ENCODE measurements at places on chromosomes 3 and 15. TPM values are rescaled to one million over a fixed set of nuclear protein-coding genes. Genes with fewer than 3 reads are reported as not detected.

- H3K27me3 ChIP-seq, result no peaks in the 10 kb centered on the region
- no peak overlapping the region for H3K4me3 ChIP-seq
- DNase-seq, result no peak
- no peak overlapping the region for H3K27ac ChIP-seq
- H3K4me1 ChIP-seq, result no peaks in the 10 kb centered on the region
These were observed 35.9 kb downstream of the NR1I2 start for GRCh38 chr3:119817583-119818363.

DNA sequence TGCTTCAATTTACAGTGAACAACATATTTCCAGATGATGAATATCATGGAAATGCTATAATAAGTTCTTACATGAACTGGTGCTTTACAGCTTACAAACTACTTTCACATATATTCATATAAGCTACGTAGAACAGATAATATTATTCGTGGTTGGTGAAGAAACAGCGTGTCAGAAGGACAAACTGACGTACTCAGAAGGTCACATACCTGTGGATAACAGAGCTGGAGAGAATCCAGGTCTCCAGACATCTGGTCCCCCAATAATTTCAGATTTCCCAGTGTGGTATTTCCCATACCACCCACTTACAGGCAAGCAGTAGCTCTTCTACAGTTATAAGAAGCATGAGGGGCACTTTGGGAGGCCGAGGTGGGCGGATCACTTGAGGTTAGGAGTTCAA, 156.6 kb downstream of the PLD1 start:
- peaks cover 5% of the 10 kb centered on the region for H3K27me3 ChIP-seq
- no peaks in the 10 kb centered on the region for H3K36me3 ChIP-seq
- no peak overlapping the region for H3K27ac ChIP-seq

DNA sequence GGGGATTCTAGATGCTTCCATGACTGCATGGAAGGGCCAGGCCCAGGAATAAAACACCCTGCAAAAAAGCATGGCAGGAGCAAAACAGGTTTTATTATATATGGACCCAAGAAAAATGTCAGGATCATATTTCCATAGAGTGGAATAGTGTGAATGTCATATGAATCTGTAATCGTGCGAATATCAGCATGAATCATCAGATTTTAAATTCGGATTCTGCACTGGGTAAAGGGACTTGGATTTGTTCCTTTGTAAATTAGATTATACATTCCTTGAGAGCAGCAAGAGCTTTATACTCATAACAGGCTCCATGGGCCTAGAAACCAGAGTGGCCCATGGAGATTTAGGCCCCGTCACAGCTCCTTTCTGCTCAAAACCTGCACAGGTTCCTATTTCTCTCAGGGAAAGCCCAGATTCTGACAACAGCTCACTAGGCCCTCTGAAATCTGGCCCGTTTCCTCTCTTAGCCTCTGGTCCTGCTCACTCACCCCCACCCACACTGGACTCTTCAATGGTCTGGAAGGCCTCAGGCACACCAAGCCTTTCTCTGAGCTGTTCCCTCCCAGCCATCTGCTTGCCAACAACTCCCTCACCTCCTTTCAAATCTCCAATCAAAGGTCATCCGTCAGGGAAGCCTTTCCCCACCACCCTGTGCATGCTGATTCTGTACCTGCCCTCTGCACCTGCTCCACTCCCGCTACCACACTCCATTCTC, 76.0 kb downstream of the FEM1B start:
- H3K4me1 ChIP-seq, result peaks cover 22% of the 10 kb centered on the region
- no peak for DNase-seq
- H3K4me3 ChIP-seq, result no peak overlapping the region
- peaks cover 12% of the 10 kb centered on the region for H3K36me3 ChIP-seq
- H3K27ac ChIP-seq, result no peak overlapping the region
- no peaks in the 10 kb centered on the region for H3K27me3 ChIP-seq

- H3K4me1 ChIP-seq, result peaks cover 60% of the 10 kb centered on the region
- peak; percentile 52 for DNase-seq
- no peaks in the 10 kb centered on the region for H3K27me3 ChIP-seq
- H3K36me3 ChIP-seq, result peaks cover 4% of the 10 kb centered on the region
These were observed 229.0 kb downstream of the ITPR1 start for GRCh38 chr3:4722103-4722502.

- H3K27ac ChIP-seq, result no peak overlapping the region
- peaks cover 14% of the 10 kb centered on the region for H3K4me1 ChIP-seq
- no peaks in the 10 kb centered on the region for H3K36me3 ChIP-seq
- peak; percentile 79 for DNase-seq
- no peaks in the 10 kb centered on the region for H3K27me3 ChIP-seq
These were observed 12.1 kb upstream of the RTP2 start for GRCh38 chr3:187714404-187714979.

- no peak for DNase-seq
- no peak overlapping the region for H3K4me3 ChIP-seq
- no peak overlapping the region for H3K27ac ChIP-seq
- peaks cover 59% of the 10 kb centered on the region for H3K4me1 ChIP-seq
- peaks cover 13% of the 10 kb centered on the region for H3K36me3 ChIP-seq
These were observed 5.5 kb downstream of the TM2D3 start for GRCh38 chr15:101646672-101647071.

GRCh38 chr15:40136470-40137302, 24.2 kb upstream of the BUB1B start:
- H3K4me3 ChIP-seq, result no peak overlapping the region
- H3K4me1 ChIP-seq, result no peaks in the 10 kb centered on the region
- no peak overlapping the region for H3K27ac ChIP-seq
- H3K36me3 ChIP-seq, result no peaks in the 10 kb centered on the region
- H3K27me3 ChIP-seq, result no peaks in the 10 kb centered on the region

DNA sequence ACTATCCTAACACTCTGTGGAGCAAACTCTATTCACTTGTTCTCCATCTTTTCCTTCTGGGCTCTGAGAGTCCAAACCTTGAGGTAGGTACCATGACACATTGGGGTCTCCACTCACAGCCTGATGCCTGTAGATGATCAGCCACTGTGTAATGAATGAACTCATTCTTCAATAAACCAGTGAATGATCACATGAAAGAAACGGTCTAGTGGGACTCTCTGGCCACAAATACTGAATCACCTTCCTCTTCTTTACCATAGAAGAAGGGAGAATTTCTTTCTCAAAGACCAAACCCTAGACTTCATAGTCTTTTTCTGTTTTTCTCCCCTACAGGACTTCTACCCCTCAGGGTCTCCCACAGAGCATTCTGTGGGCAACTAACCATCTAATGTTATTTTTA, 20.5 kb upstream of the ABHD2 start:
- peaks cover 27% of the 10 kb centered on the region for H3K4me1 ChIP-seq
- DNase-seq, result peak; percentile 18
- peaks cover 17% of the 10 kb centered on the region for H3K36me3 ChIP-seq
- peaks cover 7% of the 10 kb centered on the region for H3K27me3 ChIP-seq
- H3K27ac ChIP-seq, result peak overlapping the region; percentile 84

DNA sequence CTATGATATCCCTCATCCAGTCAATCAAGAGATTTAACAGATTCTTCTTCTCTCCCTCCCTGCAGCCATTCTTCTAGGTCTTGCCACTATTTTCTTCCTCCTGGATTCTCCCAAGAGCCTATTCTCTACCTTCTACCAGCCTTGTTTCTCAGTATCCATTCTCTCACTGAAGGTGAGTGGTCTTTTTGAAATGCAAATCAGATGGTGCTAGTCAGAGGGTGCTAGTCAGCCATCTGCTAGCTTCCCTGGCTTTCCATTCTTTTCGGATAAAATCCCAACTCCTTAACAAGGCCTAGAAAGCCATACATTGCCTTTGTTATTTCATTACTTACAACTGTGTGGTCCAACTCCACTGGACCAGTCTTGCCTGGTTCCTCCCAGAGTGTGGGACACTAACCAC, 734.3 kb upstream of the CFAP20DC start:
- DNase-seq, result no peak
- peak overlapping the region; percentile 14 for H3K4me3 ChIP-seq
- H3K4me1 ChIP-seq, result peaks cover 32% of the 10 kb centered on the region
- H3K27ac ChIP-seq, result no peak overlapping the region

GRCh38 chr3:32366638-32367397, 24.8 kb upstream of the CMTM7 start:
- H3K36me3 ChIP-seq, result peaks cover 2% of the 10 kb centered on the region
- no peaks in the 10 kb centered on the region for H3K27me3 ChIP-seq

- H3K4me1 ChIP-seq, result peaks cover 9% of the 10 kb centered on the region
- no peaks in the 10 kb centered on the region for H3K36me3 ChIP-seq
- no peak overlapping the region for H3K4me3 ChIP-seq
- DNase-seq, result no peak
- no peak overlapping the region for H3K27ac ChIP-seq
- H3K27me3 ChIP-seq, result no peaks in the 10 kb centered on the region
These were observed 18.1 kb downstream of the FBN1 start for GRCh38 chr15:48627260-48627940.

GRCh38 chr15:38864827-38865581, 300.4 kb upstream of the RASGRP1 start:
- H3K4me3 ChIP-seq, result no peak overlapping the region
- H3K27me3 ChIP-seq, result peaks cover 14% of the 10 kb centered on the region
- H3K36me3 ChIP-seq, result no peaks in the 10 kb centered on the region
- DNase-seq, result no peak
- H3K27ac ChIP-seq, result no peak overlapping the region

DNA sequence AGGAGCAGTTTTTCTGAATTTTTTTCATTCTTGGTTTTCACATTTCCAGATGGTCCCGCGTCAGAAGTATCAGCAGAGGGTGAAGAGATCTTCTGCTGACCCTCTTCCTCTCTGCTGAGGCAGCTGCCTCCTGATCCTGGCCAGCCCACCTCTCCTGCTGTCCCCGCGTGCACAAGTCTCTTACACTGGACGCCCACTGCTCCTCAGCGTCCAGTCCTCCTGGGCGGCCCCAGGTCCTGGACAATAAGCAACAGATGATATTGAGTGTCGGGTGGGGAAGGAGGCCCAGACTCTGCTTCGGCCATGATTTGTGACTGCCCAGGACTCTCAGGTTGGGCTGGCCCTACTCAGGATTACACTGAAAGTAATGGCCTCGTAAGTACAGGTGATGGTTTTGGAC, 50.1 kb downstream of the KLHL25 start:
- H3K4me1 ChIP-seq, result peaks cover 4% of the 10 kb centered on the region
- no peak overlapping the region for H3K4me3 ChIP-seq
- H3K36me3 ChIP-seq, result peaks cover 3% of the 10 kb centered on the region
- H3K27ac ChIP-seq, result peak overlapping the region; percentile 38
- no peaks in the 10 kb centered on the region for H3K27me3 ChIP-seq

GRCh38 chr15:44711743-44712345, 527 bp downstream of the B2M start:
- peaks cover 40% of the 10 kb centered on the region for H3K4me1 ChIP-seq
- no peaks in the 10 kb centered on the region for H3K27me3 ChIP-seq
- DNase-seq, result peak; percentile 64
- H3K4me3 ChIP-seq, result peak overlapping the region; percentile 99

Gene PCBP4
- total RNA-seq, result 27.4 TPM

Gene OPA1
- 67.5 TPM for total RNA-seq

Gene PCLAF
- total RNA-seq, result 77.7 TPM

Gene CHRNA7
- 0.46 TPM for total RNA-seq

Gene GOLGA8J
- not detected for total RNA-seq

Gene ELL3
- 4.3 TPM for total RNA-seq

Gene WDR5B
- 2.6 TPM for total RNA-seq

Gene ITIH1
- total RNA-seq, result not detected

Gene LRRC49
- total RNA-seq, result 2.2 TPM

Gene GPR149
- not detected for total RNA-seq

Gene CPEB1
- total RNA-seq, result 0.48 TPM

Gene CHRNA5
- total RNA-seq, result 2.6 TPM
